Large intestine (tissue), 12 donors: ENCODE measurements at places on chromosomes 4 and X.

- DNase-seq, result no peak
Observed at GRCh38 chr4:121707344-121707743, 10.6 kb upstream of the ANXA5 start.

- no peak for DNase-seq
Observed at GRCh38 chr4:57190601-57191481, 80.7 kb upstream of the IGFBP7 start.

GRCh38 chr4:153204247-153204671 is at the start of gene TRIM2:
TSS of gene TRIM2 (plus strand) at chr4:153204443. CDS start at chr4:153204531, 88 bp downstream.
- peak; percentile 92 for DNase-seq

DNA sequence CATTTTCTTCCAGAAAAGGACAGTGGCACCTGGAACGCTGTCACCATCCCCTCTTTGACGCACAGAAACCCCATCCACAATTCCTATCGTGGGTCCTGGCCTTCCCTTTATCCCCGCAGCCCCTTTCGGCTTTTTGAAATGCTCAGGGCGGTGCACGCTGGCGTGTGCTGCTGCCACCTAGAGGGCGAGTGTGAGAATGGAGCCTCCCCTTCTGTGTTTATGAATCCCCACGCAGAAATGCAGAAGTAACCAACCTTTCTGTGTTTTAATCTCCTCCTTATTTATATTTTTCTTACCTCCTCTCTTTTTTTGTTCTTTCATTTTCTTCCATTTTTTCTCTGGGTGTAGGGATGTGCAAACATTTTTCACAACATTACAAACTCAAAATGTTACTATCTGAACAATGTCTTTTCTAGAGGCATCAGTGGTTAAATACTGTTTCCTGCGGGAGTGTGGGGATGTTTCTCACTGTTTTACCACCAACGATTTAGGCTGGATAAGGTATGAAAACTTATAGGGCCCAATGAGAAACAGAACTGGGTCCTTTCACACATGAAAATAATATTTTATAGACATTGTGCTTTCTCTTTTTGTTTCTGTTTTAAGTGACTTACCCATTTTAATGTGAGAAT is 50.0 kb downstream of the TMA16 start:
- peak; percentile 18 for DNase-seq

DNA sequence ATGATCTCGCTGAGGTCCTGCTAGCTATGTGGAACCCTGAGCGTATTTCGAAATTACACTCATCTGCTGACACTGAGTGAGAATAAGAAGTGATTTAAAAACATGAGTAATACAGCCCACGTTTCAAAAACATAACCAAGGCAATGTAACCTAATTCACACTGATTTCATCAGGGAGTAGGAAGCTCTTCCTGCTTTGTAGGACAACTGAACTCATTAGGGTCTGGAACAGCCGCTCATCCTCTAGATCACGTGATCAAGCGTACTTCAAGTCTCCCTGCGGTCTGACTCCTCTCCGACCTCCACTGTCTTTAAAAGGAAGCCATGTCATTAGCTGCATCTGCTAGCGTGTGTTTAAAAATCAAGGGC is 138.0 kb downstream of the NSUN7 start:
- no peak for DNase-seq
